ENCODE measurements at places on chromosomes 5 and 9.

GRCh38 chr5:135489466-135490244, 37.5 kb upstream of the TIFAB start:
- no peak for DNase-seq

DNA sequence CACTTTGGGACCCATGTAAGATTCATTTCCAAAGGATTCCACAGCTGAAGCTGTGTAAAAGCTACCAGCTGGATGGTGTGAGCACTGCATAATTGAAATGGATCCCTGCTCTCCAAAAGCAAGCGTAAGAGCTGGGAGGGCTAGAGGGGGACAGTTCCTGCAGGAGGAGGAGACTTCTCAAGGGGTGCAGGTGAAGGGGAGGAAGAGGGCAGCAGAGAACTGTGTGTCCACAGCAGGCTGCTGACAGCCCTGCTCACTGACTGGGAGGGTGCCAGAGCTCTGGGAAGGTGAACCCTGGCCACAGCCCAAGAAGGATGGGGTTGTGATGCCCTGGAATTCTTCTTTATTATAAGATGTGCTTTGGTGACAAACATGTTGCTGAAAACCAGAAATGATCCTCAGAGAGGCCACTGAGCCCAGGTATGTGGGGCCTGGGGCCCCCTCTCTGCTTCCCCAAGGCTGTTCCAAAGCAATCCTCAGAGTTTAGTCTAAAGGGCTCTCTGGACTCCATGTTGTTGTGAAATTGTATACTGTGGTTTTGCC, 112.8 kb upstream of the SLC25A48 start:
- no peak for DNase-seq

DNA sequence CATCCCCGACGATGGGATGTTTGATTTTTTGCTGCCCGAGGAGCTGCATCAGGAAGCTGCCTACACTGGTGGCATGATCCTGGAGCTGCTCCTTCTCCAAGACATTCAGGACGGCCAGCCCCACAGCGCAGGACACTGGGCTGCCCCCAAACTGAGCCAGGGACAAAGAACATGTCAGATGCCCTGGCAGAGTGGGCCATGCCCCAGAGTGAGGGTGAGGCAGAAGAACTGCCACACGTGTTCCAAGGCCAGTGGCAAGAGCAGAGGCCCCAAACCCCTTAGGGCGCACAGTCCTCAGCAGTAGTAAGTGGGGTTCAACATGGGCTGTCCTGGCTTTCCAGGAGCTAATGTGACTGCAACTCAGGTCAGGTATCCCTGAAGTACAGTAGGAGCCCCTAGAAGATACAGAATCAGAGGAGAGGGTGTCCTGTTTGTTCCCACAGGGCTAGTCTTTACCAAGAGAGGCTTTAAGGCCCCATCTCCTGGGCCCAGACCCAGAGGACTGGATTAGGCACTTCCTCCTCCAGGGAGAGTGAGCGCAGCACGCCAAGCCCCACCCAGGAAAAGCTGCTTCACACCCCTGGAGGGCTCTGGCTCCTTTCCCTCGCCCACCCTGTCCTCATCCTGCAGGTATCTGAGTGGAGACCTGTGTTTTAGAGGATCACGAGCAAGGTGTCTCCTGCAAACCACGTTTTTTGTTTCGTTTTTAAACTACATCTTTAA, 11.1 kb downstream of the HNRNPAB start:
- no peak for DNase-seq

DNA sequence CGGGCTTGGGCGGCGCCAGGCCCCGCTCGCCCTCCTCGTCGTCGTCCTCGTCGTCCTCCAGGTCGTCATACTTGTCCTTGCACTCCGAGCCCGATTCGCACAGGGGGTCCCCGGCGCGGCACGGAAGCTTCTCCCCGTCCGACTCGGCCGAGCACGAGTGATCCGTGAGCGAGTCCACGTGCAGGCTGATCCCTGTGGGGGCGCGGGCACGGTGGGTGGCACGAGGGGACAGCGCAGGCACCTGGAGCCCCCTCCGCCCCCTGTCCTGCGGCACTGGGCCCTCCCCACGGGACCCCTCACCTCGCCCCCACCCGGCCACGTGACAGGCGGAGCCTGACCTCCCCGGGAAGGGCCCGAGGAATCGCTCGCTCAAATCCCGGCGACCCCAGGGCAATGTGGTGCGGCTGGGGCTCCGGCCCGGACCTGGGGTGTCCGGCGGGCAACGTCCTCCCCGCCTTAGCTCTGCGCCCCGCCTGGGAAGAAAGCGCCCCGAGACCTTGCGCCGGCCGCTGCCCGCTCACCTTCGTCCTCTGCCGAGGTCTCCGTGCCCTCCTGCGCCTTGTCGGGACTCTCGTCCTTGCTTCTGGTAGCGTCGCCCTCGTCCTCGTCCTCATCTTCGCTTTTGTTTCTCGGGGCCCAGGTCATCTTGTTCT, 2.5 kb downstream of the IRX2 start:
- no peak for DNase-seq

- no peak for DNase-seq
These were observed 233.1 kb downstream of the RFK start for GRCh38 chr9:76161106-76161505.

DNA sequence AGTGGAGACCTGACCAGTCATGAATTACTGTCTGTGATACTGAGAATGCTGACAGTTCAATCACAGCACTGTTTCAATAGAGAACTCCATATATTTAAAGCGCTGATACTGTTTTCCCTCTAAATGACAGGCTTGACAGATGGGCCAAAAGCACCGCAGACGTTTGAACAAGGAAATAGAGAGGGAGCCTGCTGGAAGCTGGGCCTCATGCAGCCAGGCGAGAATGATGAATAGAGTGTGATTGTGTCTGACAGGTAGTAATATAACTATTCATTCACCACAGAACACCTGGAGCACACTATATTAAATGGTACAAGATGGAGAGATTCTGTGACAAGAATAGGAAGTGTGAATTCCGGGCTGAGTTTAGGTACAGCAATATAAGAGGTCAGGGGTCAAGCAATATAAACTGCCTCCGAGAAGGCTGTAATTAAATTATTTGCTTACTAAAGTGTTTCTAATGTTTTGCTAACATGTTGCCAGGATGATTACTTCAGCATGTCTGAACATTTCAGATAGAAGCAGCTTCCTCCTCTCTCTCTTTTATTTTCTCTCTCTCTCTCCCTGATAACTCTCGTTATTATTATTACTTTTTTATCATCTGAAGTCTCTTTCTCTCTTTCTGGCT, 297.7 kb downstream of the CSNK1G3 start:
- DNase-seq = no peak
